Activated CD4-positive, alpha-beta T cell treated with anti-CD3 and anti-CD28 coated beads, Interleukin-2, amount 50 U/mL, for 4 hours (primary cell): ENCODE measurements at places on chromosomes 4 and X.
A peak's percentile ranks its signal among the peaks of the same experiment; 100 is the strongest.

GRCh38 chrX:124925681-124926080 lies 394.0 kb upstream of the TEX13C start:
- DNase-seq: no peak

GRCh38 chr4:115424852-115425251 lies 311.4 kb upstream of the NDST4 start:
- no peak for DNase-seq

DNA sequence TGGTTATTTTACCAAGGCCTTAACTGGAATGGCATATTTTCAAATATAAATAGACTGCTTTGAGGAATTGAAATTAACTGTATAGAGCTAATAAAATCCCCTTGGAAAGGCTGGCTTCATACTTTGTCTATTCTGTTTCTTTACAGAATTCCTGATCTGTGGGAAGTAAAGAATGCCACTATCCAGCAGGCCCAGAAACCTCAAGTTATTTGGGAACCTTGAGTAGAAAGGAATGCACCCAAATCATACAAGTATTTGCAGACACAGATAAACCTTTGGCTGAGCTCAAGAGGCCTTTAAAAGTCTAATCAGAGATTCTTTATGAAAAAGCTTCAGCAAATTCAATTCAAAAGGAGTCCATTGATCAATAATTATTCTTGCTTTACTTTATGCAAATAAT lies 975.7 kb upstream of the PABPC4L start:
- no peak for DNase-seq

DNA sequence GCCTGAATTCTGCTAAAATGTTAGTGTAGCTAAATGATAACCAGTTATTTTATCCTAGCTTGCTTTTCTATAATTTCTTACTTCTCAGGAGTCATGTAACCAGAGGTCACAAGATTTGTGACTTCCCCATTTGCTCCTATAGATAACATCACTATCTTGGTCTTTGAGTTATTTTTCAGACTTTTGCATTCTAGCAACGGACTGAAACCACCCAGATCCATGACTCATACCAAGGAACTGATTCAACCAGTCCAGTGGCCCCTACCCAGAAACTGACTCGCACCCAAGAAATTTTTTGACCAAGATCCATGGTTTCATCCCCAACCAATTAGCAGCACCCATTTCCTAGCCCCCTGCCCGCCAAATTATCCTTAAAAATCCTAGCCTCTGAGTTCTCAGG lies 50.0 kb downstream of the IQCM start:
- DNase-seq: no peak

DNA sequence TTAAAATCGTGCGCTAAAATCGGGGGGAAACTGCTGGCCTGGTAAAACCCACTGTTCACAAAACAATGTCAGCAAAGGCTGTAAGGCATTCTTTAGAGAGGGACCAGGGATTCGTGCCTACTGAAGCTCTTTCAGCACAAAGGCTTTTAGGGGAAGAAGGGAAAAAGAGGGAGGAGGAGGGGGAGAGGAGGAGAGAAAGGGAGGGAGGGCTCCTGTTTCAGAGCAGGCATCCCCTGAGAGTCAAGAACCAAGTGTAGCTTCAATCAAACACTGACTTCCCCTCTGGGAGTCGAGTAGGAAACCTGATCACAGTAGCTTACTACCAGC lies 9.5 kb downstream of the BCOR start:
- DNase-seq: no peak

- DNase-seq: no peak
Measured at GRCh38 chrX:25125483-25125882, 109.7 kb upstream of the ARX start.

DNA sequence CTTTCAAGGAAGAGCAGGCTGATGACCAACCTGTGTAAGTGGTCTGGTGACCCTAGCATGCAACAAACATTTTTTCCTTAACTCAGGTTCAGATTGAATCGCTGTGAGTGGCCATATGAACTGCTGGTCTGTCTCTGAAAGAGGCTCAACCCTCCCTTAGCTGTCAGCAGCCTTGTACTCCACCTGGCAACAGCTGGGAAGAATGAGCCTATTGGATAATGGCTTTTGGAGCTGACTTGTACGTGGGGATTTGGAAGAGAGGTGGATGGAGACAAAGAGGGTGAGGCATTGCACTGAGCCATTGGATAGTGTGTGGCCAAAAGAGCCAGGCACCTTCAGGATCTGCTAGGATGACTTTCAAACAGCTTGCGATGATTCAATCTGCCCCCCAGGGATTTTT lies 35.7 kb upstream of the BMP15 start:
- DNase-seq: no peak

DNA sequence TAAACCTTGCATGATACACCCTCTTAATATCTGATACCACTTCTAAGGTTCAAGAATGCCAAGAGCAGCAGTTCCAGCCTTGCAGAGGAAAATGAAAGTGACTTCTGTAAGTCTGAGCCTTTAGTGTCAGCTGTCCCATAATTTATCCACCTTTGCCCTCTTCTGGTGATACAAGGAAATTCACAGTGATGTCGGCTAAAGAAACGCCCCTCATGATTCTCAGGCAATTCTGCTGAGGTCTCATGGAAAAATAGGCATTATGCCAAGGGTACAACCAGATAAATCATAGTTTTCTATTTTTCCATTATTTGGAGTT lies 172.2 kb upstream of the CXCL13 start:
- DNase-seq: no peak

GRCh38 chrX:133881007-133881406 lies 104.4 kb downstream of the GPC3 start:
- DNase-seq: no peak

DNA sequence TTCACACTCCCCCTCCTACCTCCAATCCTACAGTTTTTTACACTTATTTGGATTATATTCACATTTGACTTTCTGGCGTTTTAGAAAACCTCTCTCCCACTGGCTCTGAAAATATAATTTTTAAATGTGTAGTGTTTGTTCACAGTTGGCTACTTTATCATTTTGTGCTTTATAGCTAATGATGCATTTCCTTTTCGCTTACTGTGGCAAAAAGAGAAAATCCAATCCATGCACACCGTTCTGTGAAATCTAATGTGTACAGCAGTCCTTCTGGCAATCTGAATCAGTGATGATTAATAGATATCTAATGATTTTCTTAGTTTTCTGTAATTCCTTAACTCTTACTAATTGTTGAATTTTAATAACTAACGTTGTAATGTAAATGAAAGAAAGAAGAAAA lies 271.5 kb downstream of the ARAP2 start:
- no peak for DNase-seq

GRCh38 chr4:181204109-181204508 lies 1039.1 kb upstream of the TENM3 start:
- no peak for DNase-seq

DNA sequence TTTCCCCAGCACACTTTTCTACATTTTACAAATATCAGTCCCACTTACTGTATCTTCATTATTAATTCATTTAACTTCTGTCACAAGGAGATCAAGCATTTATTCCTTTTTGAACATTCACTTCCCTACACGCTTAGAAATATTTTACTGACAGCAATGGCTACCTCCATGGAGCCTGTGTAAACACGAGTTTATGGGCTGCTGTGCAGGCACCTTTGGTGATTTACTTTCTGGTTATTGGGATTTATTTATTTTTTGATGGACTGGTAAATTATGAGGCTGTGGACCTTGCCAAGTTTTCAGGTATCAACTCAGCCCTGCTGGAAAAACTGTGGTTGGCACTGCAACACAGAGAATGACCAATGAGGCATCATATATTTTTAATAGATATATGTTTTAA lies 45.4 kb upstream of the PAQR3 start:
- DNase-seq: no peak

GRCh38 chr4:182764137-182764536 lies 153.0 kb downstream of the DCTD start:
- DNase-seq: no peak

- DNase-seq: no peak
Measured at GRCh38 chr4:37421614-37422013, 177.1 kb downstream of the NWD2 start.

DNA sequence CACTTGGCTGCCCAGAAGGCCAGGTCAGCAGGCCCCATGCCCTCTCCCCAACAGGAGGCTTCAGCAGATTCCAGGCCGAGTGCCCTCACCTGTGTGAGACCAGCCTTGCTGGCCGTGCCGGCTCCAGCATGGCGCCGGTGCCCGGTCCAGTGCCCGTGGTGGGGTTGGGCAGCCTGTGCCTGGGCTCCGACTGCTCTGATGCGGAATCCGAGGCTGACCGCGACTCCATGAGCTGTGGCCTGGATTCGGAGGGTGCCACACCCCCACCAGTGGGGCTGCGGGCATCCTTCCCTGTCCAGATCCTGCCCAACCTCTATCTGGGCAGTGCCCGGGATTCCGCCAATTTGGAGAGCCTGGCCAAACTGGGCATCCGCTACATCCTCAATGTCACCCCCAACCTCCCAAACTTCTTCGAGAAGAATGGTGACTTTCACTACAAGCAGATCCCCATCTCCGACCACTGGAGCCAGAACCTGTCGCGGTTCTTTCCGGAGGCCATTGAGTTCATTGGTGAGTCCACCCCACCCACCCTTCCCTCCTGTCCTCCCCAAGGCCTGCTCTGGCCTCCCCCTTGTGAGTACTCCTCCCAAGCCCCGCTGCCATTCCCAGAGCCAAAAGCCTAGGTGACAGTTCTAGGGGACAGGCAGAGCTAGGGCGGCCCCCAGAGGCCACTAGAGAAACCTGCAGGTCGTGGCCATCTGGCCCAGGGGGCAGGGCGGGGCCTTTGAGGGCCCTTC lies 2.3 kb downstream of the DUSP9 start:
- peak; percentile 20 for DNase-seq

DNA sequence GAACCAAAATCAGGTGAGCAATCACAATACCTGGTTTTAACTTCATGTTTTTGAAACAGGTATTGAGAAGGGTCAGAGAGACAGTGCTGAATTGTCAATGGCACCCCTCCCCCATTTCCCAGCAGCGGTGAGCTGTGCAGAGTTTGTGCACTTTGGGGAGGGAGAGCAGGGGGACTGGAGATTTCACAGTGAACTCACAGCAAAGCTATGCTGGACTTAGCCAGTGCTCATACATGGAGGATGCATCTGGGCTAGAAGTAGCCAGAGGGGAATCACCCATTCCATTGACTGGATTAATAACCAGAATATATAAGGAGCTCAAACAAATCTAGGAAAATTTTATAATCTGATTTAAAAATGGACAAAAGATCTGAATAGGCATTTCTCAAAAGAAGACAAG lies 612.6 kb downstream of the STPG2 start:
- no peak for DNase-seq

DNA sequence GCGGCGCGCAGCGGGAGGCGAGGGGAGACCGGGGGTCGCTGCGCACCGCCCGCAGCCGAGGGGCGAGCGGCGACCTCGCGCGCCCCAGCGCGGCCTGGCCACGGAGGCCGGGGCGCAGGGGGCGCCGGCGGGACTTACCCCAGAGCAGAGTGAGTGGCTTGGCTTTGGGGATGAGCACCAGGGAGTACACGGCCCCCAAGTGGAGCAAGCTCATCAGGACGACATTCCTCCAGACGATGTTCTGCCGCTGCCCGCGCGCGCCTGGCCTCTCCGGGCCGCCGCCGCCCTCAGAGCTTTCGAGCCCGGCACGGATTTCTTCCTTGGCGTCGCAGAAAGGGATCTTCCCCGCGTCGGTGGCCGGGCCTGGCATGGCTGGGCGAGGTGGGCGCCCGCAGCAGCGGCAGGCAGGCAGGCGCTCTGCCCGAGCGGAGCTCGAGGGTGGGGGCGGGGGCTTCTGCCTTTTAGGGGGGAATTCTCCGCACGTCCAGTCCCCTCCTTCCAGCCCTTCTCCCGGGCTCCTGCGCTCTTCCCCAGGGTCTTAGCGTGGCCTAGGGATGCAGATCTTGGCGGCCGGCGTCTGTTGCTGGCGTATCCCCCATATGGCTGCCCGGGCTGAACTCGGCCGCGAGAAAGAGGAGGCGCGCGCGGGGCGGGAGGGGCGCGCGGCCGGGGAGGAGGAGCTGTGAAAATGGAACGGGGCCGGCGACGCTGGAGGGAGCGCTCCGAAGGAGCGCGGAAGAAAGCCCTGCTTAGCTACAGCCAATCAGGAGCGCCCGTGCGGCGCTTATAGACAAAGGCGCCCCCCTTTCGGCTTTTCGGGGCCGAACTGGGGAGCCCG lies at the start of gene SCD5:
SCD5 (minus strand) TSS at position 629 of the 838 bp plus-strand sequence; CDS start at position 370, 259 bp downstream.
- no peak for DNase-seq
